Astrocyte (in vitro differentiated cells and primary cell): ENCODE measurements at places on chromosomes 13 and 19. TPM values are rescaled to one million over a fixed set of nuclear protein-coding genes. Genes with fewer than 3 reads are reported as not detected.

FAM83E gene
- 1.3 and 1.7 TPM in 2 replicates for total RNA-seq

HIPK4 gene
- total RNA-seq = 0.12 TPM in 1 of 2 replicates, not detected in the other

MBD3L2 gene
- 0.57 TPM in 1 of 2 replicates, not detected in the other for total RNA-seq

ADGRE1 gene
- not detected in 2 replicates for total RNA-seq

DNA sequence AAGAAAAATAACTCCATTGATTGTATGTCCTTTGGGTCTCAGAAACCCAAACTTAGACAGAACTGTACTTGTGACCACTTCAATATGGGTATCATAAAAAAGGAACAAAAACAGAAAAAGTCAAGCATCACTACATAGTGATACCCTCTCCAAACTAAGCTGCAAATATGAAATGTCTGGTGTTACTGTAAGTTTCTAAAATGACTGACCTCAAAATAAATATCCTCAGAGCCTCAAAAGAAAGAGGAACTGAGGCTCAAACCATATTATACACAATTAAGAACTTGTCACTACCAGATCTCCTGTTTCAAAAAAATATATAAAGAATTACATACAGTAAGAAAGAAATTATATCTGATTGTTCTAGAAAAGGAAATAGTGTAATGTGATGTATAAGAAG is 787.9 kb upstream of the KLHL1 start:
- no peak overlapping the region for H3K27ac ChIP-seq
- no peaks in the 10 kb centered on the region for H3K4me1 ChIP-seq
- H3K4me3 ChIP-seq = no peak overlapping the region

GRCh38 chr19:54096617-54097106 is 3.9 kb downstream of the OSCAR start:
- H3K4me3 ChIP-seq = no peak overlapping the region
- no peak overlapping the region for H3K27ac ChIP-seq
- no peaks in the 10 kb centered on the region for H3K36me3 ChIP-seq
- DNase-seq = peak; percentile 42

DNA sequence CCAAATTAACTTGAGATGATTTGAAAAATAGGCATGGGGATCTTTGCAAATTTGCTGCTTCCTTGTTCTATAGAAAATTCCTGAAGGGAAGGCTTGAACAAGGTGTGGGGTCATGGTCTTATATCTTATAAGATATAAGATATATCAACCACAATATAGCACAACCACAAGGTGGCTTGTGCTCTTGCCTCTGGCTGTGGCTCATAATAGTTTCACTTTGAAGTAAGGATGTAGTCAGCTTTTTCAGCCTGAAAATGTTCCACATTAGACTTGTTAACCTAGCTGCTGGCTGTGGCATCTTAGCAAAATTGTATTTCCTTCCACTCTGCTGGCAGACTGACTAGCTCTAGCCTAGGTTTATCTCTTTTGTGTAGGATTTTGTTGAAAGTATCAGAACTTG is 169.7 kb downstream of the KLF5 start:
- no peak overlapping the region for H3K27ac ChIP-seq
- no peaks in the 10 kb centered on the region for H3K27me3 ChIP-seq
- H3K4me3 ChIP-seq = no peak overlapping the region
- DNase-seq = no peak
- H3K4me1 ChIP-seq = no peaks in the 10 kb centered on the region
- no peaks in the 10 kb centered on the region for H3K36me3 ChIP-seq

- H3K4me3 ChIP-seq = no peak overlapping the region
- no peaks in the 10 kb centered on the region for H3K4me1 ChIP-seq
- H3K36me3 ChIP-seq = no peaks in the 10 kb centered on the region
- peak; percentile 59 for DNase-seq
Observed at GRCh38 chr19:31586282-31586681, 237.0 kb upstream of the TSHZ3 start.

GRCh38 chr19:41076286-41076685 is 12.0 kb upstream of the CYP2A13 start:
- no peaks in the 10 kb centered on the region for H3K4me1 ChIP-seq
- DNase-seq = no peak
- no peaks in the 10 kb centered on the region for H3K36me3 ChIP-seq
- no peaks in the 10 kb centered on the region for H3K27me3 ChIP-seq
- H3K4me3 ChIP-seq = no peak overlapping the region

DNA sequence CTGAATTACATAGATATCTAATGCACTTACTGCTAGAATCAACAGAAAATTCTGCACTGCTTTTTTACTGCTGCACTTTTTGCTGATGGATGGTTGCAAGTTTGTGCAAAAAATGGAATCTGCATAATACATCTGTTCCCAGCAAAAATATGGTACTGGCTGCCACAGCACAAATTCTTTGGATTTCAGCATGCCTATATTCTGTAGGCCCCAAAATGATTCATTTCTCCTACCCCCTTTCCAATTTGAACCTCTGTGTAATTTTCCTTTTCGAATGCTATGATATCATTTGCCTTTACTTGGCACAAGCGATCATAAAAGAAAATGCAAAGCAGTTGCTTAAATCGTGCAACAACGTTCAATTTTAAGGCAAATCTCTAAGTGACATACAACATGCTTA is 524.2 kb upstream of the NBEA start:
- no peaks in the 10 kb centered on the region for H3K36me3 ChIP-seq
- H3K4me1 ChIP-seq = no peaks in the 10 kb centered on the region
- H3K27ac ChIP-seq = no peak overlapping the region
- DNase-seq = no peak

GRCh38 chr19:3572132-3572854 is 451 bp upstream of the HMG20B start:
- peak overlapping the region; percentile 42 for H3K27ac ChIP-seq
- DNase-seq = peak; percentile 99
- H3K36me3 ChIP-seq = peaks cover 3% of the 10 kb centered on the region
- no peaks in the 10 kb centered on the region for H3K27me3 ChIP-seq
- peak overlapping the region; percentile 74 for H3K4me3 ChIP-seq
- peaks cover 12% of the 10 kb centered on the region for H3K4me1 ChIP-seq

- no peaks in the 10 kb centered on the region for H3K36me3 ChIP-seq
- no peak for DNase-seq
- H3K27ac ChIP-seq = no peak overlapping the region
- no peaks in the 10 kb centered on the region for H3K27me3 ChIP-seq
Observed at GRCh38 chr13:33945477-33945876, 127.5 kb downstream of the RFC3 start.

- no peak overlapping the region for H3K4me3 ChIP-seq
- no peak overlapping the region for H3K27ac ChIP-seq
- no peaks in the 10 kb centered on the region for H3K36me3 ChIP-seq
- DNase-seq = peak; percentile 15
- no peaks in the 10 kb centered on the region for H3K27me3 ChIP-seq
- no peaks in the 10 kb centered on the region for H3K4me1 ChIP-seq
Observed at GRCh38 chr13:99260216-99260615, 2.0 kb upstream of the GPR18 start.

GRCh38 chr19:571566-571974 is 826 bp upstream of the BSG start:
- H3K36me3 ChIP-seq = no peaks in the 10 kb centered on the region
- H3K4me1 ChIP-seq = peaks cover 39% of the 10 kb centered on the region
- peak overlapping the region; percentile 72 for H3K27ac ChIP-seq
- peak overlapping the region; percentile 89 for H3K4me3 ChIP-seq
- peak; percentile 43 for DNase-seq

DNA sequence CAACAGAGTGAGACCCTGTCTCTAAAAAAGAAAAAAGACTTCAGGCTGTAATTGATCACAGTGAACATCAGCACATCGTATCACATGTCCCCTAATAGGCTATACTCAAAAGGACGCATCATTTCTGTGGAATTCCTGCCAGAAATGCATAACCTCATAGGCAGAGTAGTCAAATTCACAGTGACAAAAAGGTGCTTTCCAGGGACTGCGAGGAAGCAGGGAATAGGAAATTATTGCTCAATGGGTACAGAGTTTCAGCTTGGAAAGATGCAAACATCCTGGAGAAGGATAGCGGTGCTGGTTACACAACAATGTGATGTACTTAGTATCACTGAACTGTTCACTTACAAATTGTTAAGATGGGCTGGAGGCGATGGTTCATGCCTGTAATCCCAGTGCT is 41.1 kb upstream of the MRI1 start:
- H3K4me3 ChIP-seq = no peak overlapping the region
- H3K27me3 ChIP-seq = no peaks in the 10 kb centered on the region
- H3K4me1 ChIP-seq = peaks cover 8% of the 10 kb centered on the region
- no peak overlapping the region for H3K27ac ChIP-seq
- H3K36me3 ChIP-seq = no peaks in the 10 kb centered on the region

GRCh38 chr13:103931885-103932284 is 865.7 kb upstream of the SLC10A2 start:
- H3K27ac ChIP-seq = no peak overlapping the region
- H3K4me1 ChIP-seq = no peaks in the 10 kb centered on the region
- H3K4me3 ChIP-seq = no peak overlapping the region
- H3K36me3 ChIP-seq = no peaks in the 10 kb centered on the region
- DNase-seq = no peak
- no peaks in the 10 kb centered on the region for H3K27me3 ChIP-seq

DNA sequence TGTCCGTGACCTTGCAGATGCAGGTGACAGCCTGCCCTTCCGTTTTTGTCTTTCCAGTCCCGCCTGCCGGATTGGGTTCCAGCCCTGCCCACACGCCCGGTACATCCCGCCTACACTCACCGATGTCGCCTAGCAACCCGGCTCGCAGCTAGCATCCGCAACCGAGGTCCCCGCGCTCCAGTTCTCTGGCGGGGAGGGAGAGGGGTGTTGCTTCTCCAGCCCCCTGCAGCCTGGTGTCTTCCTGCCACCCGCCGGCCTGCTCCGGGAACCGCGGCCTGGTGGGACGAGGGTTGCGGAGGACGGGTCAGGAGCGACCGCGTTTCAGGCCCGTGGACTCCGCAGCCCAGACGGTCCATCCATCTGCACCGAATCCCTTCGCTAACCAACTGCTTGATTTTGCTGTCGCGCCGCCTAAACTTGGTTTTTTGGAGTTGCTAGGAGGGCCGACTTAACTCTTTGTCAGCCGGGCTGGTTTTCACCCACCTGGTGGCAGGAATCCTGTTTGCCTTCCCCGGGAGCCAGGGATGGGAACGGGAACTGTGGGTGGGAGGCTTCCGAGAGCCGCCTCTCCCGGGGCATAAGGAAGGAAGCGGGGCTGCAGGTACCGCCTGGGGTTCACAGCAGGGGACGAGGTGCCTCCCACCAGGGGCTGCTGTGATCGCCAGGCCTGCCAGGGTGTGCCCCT is 15.4 kb upstream of the MATK start:
- peaks cover 25% of the 10 kb centered on the region for H3K27me3 ChIP-seq
- H3K36me3 ChIP-seq = no peaks in the 10 kb centered on the region
- peaks cover 8% of the 10 kb centered on the region for H3K4me1 ChIP-seq

DNA sequence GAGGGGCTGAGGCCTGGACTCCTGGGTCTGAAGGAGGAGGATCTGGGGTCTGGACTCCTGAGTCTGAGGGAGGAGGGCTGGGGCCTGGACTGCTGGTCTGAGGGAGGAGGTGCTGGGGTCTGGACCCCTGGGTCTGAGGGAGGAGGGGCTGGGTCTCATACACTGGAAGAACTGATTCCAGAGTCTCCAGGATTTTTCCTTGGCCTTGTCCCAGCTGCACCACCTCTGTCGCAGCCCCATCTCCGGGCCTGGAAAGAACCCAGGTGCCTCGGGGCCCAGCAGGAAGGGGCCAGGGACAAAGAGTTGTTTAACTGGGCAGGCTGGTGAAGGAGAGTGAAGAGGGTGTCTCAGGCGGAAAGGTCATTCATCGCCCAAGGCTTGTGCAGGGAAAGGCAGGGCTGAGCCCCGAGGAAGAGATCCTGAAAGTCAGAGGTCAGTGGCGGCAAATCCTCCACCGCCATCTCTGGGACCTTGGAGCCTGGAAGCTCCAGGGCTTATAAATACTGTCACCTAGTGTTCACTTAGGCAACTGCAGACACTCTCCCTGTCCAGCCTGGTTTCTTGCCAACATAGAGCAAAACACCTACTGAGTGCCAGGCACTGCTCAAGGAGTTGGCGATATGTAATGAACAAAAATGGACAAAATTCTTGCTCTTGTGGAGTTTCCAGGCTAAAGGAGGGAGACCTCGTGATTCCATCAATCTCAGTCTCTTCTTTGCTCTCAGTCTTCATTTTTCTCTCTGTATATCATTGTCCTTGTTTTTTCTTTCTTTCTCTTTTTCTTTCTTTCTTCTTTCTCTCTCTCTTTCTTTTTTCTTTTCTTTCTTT is 4.4 kb upstream of the KCNN4 start:
- no peaks in the 10 kb centered on the region for H3K36me3 ChIP-seq
- H3K4me1 ChIP-seq = peaks cover 27% of the 10 kb centered on the region
- DNase-seq = peak; percentile 38
- H3K27me3 ChIP-seq = no peaks in the 10 kb centered on the region

DNA sequence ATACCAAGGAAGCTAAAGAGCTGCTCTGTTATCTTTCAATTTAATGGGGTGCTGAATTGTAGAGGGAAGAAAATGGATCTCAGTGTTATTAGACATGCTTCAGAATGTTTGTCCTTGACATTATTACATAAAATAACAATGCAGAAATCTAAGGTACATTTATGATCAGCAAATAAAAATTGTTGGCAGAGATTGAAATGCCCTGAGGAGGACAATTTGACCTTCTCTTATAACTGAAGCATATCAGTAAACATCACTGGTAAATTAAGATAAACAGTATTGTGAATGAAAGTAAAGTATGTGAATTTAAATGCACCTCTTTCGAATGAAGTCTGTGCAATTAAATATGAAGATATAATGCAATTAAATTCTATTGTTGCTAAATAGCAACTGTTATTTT is 1362.1 kb upstream of the ATXN8OS start:
- H3K36me3 ChIP-seq = no peaks in the 10 kb centered on the region
- no peak overlapping the region for H3K27ac ChIP-seq
- no peak for DNase-seq
- no peaks in the 10 kb centered on the region for H3K27me3 ChIP-seq
- H3K4me1 ChIP-seq = no peaks in the 10 kb centered on the region
- no peak overlapping the region for H3K4me3 ChIP-seq

GRCh38 chr13:106098778-106099177 is 436.7 kb downstream of the EFNB2 start:
- no peak for DNase-seq
- no peaks in the 10 kb centered on the region for H3K27me3 ChIP-seq
- H3K27ac ChIP-seq = no peak overlapping the region
- H3K4me1 ChIP-seq = peaks cover 30% of the 10 kb centered on the region
- no peaks in the 10 kb centered on the region for H3K36me3 ChIP-seq

DNA sequence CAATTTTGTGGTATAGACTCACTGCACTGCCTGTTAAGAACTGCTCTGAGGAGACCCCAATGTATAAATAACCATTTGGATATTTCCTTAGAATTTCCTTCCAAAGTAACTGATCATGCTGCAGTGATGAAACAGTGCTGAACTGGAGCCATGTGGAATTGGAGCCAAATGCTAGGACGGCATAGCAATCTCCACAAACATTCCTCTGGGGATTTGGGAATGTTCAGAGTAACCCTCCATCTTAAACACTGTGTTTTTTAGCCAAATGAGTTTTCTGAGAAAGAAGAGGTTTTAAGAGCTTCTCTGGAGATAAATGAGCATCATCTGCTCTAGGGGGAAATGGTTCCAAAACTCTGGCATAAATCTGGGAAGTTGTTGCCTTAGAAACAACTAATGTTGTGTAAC is 98.2 kb downstream of the OLFM4 start:
- no peaks in the 10 kb centered on the region for H3K27me3 ChIP-seq
- H3K27ac ChIP-seq = no peak overlapping the region
- H3K4me3 ChIP-seq = no peak overlapping the region
- DNase-seq = peak; percentile 0
- no peaks in the 10 kb centered on the region for H3K36me3 ChIP-seq
- no peaks in the 10 kb centered on the region for H3K4me1 ChIP-seq
